Smooth muscle cell of the pulmonary artery (primary cell): ENCODE measurements at places on chromosomes 1 and 21. TPM values are rescaled to one million over a fixed set of nuclear protein-coding genes. Genes with fewer than 3 reads are reported as not detected.

PDZK1IP1 gene
- 0.26 and 2.0 TPM in 2 replicates for total RNA-seq

KCNK1 gene
- total RNA-seq = 2.0 and 9.2 TPM in 2 replicates

WDR77 gene
- 26.7 and 35.2 TPM in 2 replicates for total RNA-seq

ADGRB2 gene
- 14.1 and 16.7 TPM in 2 replicates for total RNA-seq

SELE gene
- not detected in 2 replicates for total RNA-seq

KRTAP25-1 gene
- not detected in 2 replicates for total RNA-seq

TMEM167B gene
- 43.0 and 55.6 TPM in 2 replicates for total RNA-seq

RNU1-3 gene
- under 0.01 TPM in 2 replicates for total RNA-seq

AVPR1B gene
- not detected in 2 replicates for total RNA-seq

UBL4B gene
- not detected in 2 replicates for total RNA-seq

CFAP141 gene
- total RNA-seq = not detected in 2 replicates

SLC44A5 gene
- 0.85 and 2.2 TPM in 2 replicates for total RNA-seq

CD1E gene
- total RNA-seq = not detected in 2 replicates

FOXD2 gene
- total RNA-seq = 0.10 and 0.20 TPM in 2 replicates

MARK1 gene
- total RNA-seq = 1.2 and 2.0 TPM in 2 replicates

HENMT1 gene
- 1.9 and 3.4 TPM in 2 replicates for total RNA-seq

RNU1-4 gene
- under 0.01 TPM in 2 replicates for total RNA-seq
